ENCODE measurements at places on chromosomes 6 and 20. TPM values are rescaled to one million over a fixed set of nuclear protein-coding genes. Genes with fewer than 3 reads are reported as not detected.

SYNDIG1 gene
- total RNA-seq: not detected

STX11 gene
- total RNA-seq: not detected

DNA sequence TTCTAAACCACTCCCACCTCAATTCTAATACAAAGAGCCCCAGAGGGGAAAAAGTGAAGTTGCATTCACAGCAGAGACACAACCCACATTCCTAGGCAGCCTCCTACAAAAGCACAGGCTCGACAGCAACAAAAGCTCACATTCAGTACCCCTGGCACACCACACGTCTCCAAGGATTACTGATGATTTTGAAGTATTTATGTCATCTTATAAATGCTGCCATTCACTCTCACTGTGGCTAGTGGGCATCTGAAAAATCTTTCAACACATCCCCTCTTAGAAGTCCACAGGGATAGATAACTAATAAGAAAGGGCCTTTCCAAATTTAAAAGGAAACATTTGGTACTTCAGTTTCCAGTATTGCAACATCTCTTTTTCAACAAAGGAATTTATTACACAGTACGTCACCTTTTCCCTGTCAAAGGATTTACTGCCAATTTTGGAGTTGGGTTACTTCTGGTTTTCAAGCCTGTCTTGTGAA is 146.7 kb downstream of the TASP1 start:
- DNase-seq: no peak

DNA sequence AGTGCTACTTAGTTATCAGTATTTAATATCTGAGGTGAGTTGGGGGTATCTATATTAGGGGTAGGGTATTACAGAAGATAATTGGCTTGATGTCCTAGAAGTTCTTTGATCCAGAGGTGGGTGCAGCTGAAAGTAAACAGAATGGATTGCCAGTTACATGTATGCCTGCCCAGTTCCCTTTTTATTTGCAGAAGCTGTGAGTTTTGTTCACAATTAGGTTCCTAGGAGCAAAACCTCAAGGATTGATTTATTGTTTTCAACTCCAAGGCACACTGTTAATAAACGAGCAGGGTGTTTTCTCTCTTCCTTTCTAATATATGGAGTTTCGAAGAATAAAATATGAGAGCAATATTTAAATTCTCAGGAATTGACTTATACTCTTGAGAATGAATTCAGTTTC is 129.0 kb downstream of the SULF2 start:
- DNase-seq: no peak

DNA sequence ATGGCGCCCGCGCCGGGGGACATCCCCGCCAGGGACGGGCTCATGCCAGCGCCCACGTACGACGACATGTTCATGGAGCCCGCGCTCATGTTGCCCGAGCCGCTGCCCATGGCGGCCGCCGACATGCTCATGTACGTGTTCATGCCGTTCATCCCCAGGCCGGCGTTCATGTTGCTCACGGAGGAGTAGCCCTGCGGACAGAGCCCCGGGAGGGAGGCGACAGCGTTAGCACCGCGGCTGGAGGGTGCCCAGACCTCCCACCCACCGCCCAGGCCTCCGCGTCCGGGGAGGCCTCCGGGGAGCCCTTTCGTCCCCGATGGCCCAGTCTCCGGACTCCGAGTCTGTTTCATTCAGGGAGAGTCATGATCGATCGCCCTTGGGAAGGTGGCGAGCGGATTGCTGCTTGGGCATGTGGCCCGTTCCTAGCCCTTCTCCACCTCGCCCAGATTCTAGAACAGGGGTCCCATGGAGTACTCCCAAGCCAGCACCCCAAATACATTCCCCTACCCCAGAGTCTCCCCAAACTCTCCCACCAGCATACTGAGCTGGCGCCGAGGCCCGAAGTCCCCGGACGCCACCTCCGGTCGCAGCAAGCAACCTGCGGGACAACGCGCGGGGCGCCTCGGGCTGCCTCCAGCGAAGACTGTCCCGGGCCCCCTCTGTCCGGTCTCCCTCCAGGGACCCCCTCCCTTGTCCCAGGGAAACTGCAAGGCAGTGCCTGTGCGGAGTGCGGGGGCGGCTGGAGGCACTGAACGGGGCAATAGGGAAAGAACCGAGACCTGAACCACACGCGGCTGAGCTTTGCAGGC is 1.2 kb downstream of the FOXA2 start:
- peak; percentile 36 for DNase-seq

- no peak for DNase-seq
Observed at GRCh38 chr20:58898629-58899408, 46.3 kb downstream of the GNAS start.

GRCh38 chr6:52503851-52504781 is 72.7 kb downstream of the TRAM2 start:
- DNase-seq: no peak

DNA sequence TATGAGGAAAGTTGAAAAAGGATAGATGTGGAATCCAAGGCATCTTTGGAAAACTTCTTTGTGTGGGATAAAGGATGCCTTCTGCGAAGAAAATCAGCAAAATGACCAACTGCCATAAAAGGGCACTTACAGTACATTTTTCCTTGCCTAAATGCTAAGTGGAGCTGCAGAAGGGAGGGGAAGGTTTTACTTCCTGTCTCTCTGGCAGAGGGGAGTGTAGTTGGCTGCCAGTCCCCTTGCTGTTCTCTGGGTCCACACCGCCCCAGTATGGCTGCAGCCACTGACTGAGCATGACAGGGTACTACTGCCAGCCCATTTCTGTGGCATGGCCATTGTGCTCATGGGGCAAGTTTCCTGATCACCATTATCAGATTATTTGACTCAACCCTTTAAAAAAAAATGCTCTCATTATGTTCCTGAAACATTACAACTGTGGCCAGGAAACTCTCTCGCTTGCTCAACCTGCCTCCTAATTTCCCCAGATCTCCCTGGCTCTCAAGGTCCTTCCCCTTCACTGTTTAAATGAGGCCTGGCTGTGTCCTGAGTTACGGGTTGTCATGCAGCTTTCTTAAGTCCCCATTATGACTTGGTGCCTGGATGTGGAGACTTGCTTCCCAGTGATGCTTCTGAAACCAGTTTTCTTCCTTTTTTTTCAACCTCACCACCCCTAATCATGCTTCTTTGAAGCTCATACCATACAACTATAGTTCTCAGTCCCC is 34.5 kb upstream of the FAM184A start:
- DNase-seq: no peak

- DNase-seq: no peak
Observed at GRCh38 chr6:7006515-7007191, 101.1 kb upstream of the RREB1 start.

- peak; percentile 70 for DNase-seq
Observed at GRCh38 chr6:54037277-54037779, 73.9 kb upstream of the MLIP start.

- no peak for DNase-seq
Observed at GRCh38 chr20:36779656-36780025, 6.1 kb upstream of the DSN1 start.

DNA sequence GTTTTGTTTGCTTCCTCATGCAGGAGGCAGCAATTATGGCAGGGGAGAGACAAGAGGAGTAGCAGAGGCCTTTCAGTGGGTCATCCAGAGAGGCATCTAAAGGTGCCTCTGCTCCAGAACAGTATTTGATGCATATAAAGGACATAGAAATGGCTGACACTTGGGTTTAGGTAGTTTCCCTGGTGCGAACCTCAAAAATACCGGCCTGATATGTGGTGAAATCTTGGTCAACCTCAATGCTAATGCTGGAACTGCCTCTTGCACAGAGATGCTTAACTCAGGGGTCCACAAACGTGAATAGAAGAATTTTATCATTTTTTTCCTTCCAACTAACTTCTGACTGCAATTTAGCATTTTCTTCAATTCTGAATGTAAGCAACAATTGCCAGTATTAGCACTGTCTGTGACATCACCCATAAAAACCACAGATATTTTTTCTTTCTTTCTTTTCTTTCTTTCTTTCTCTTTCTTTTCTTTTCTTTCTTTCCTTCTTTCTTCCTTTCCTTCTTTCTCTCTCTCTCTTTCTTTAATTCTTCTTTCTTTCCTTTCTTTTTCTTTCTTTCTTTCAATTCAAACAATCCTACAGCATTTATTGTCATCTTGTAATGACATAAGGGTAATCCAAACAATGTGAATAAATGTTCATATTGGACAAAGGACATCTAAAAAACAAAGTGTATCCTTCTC is 180.0 kb upstream of the UST start:
- DNase-seq: no peak
